T47D (cell line): ENCODE measurements at places on chromosomes 6 and 20.

- no peak for DNase-seq
Measured at GRCh38 chr6:108736832-108737231, 111.4 kb upstream of the ARMC2 start.

GRCh38 chr6:112298816-112299281, 44.5 kb upstream of the LAMA4 start:
- no peak for DNase-seq

DNA sequence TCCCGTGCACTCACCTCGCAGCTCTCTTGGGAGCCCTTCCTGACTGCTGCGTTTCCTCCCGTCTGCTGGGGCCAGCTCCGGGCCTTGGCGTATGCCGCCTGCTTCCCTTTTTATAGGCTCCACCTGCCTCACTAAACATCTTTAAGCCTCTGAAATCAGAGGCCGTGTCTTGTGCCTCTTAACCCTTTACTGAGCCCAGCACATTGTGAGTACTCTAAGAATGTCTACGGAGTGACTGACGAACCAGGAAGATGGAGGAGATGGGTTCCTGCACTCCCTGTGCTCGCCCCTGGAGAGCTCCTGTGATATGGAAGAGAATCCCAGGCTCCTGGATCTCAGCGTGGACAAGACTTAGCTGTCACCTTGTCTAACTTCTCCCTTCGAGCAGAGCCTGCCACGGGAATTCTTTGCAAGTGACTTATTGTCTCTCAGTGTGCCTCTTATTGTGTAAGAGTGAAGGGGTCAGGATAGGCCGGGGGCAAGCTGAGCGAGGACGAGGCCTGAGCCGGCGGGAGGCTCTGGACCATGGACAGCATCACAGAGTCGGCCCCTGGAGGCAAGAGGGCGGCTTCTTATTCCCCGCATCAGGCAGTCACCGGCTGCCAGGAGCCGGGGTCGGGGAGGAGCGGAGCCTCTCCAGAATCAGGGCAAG, 70.9 kb upstream of the CCDC167 start:
- no peak for DNase-seq

- no peak for DNase-seq
Measured at GRCh38 chr6:12224251-12224650, 65.9 kb upstream of the EDN1 start.

GRCh38 chr20:10647471-10647870, 26.3 kb downstream of the JAG1 start:
- DNase-seq = peak; percentile 22

GRCh38 chr6:84508981-84509380, 255.4 kb downstream of the TBX18 start:
- DNase-seq = no peak

GRCh38 chr20:40758790-40759189, 69.8 kb upstream of the MAFB start:
- DNase-seq = no peak

GRCh38 chr6:705047-705446, 12.1 kb upstream of the EXOC2 start:
- peak; percentile 62 for DNase-seq

DNA sequence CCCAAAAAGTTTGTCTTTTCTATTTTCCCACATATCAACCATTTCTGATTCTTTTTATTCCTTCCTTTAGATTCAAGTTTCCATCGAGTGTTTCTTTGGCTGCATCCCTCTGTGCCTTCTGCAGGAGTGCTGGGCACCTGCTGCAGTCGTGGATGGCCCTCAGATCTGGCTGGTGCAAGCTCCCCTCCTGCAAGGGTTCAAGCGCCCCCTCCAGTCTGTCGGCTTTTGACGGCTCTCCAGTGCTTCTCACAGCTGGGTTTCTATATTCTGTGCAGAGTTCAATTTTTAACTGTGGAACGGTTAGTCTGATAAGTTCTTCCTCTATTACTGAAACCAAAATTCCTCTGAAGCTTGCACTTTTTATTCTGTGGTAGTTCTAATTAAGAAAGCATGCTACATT, 132.1 kb downstream of the HUS1B start:
- DNase-seq = no peak

DNA sequence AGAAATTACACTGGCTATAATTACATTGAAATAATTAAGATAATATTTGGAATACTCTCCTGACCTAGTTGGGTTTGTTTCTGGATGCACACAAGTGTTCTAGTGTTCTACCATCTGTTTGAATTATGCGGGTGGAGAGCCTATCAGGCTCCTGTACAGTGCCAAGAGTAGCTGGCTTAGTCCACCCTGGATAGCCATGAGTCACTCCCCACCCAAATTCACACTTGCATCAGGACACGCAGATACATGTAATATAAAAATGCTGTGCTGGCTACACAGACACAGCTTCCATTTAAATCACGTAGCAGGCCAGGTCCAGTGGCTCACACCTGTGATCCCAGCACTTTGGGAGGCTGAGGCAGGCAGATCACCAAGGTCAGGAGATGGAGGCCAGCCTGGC, 686.2 kb upstream of the SLC35B3 start:
- DNase-seq = no peak

- DNase-seq = no peak
Measured at GRCh38 chr6:50112981-50113857, 63.5 kb upstream of the DEFB112 start.

- no peak for DNase-seq
Measured at GRCh38 chr6:144561455-144562043, 276.4 kb downstream of the UTRN start.

DNA sequence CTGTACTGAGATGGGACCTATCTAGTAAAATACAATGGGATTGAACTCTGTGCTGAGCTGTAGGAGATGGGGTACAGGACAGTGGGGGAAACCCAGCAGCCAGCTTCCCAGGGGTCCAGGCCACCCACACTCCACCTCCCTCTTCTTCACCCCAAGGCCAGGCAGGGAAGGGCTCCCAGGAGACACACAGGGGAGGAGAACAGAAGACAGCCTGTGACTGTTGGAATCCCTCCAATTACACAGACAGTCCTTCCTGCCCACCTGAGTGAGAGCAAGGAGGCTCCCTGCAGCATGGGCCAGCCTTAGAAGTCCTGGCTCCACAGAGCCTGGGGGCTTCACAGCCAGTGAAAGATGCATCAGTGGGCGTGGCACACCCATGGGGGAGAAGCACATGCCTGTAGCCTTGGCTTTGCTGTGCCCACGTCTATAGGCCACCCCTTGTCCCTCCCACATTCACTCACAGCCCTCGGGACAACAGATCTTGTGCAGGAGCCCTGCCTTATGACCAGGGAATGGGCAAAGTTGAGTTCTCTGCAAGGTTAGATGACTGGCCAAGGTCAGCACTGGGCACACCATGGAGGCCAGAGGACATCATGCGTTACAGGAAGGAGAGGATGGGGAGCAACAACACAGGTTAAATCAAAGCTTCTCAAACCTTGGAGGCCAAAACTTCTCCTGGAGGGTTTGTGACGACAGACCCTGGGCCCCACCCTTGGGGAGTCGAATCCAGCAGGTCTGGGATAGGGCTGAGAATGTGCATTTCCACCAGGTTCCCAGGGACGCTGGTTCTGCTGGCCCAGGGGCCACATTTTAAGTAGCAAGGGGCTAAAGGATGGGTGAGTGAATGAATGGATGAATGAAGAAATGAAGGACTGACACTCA, 12.3 kb upstream of the CST7 start:
- DNase-seq = no peak

GRCh38 chr6:130189531-130190397, 33.0 kb downstream of the SAMD3 start:
- DNase-seq = no peak

GRCh38 chr20:44395461-44396340, 40.2 kb downstream of the HNF4A start:
- no peak for DNase-seq

DNA sequence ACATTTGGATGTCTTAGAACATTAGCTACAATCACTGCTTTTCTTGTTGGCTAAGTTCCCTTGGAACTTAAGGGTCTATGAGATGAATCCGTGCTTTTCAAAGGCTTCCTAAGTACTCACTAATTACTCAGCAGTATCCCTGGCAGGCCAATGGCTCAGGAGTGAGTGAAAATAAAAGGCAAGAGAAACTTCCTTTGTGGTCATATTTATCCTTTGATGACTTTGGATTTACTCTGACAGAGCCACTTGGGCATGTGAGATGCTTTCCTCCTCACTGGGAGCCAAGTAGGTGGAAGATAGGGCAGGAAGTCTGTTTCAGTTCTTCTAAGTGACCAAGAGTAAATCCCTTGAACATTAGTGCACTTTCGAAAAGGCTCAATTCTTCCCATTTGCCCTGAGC, 224.3 kb upstream of the FOXA2 start:
- no peak for DNase-seq

GRCh38 chr20:36777167-36777566, 3.6 kb upstream of the DSN1 start:
- DNase-seq = no peak

DNA sequence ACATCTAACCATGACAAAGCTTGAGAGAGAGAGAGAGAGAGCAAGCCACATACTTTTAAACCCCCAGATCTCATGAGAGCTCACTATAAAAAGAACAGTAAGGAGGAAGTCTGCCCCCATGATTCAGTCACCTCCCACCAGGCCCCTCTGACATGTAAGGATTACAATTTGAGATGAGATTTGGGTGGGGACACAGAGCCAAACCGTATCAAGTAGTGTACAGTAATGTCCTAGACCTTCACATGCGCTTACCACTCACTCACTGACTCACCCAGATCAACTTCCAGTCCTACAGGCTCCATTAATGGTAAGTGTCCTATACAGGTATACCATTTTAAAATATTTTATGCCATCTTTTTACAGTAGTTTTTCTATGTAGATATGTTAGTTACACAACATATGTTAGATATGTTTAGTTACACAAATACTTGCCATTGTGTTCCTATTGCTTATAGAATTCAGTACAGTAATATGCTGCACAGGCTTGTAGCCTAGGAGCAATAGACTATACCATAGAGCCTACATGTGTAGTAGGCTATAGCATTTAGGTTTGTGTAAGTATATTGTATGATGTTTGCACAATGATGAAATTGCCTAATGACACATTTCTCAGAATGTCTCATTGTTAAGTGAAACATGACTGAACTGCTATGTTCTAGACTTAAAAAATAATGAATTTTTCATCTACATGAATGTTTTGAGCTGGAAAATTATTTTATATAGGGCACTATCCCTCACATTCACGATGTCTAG, 11.7 kb downstream of the TSPYL1 start:
- no peak for DNase-seq

DNA sequence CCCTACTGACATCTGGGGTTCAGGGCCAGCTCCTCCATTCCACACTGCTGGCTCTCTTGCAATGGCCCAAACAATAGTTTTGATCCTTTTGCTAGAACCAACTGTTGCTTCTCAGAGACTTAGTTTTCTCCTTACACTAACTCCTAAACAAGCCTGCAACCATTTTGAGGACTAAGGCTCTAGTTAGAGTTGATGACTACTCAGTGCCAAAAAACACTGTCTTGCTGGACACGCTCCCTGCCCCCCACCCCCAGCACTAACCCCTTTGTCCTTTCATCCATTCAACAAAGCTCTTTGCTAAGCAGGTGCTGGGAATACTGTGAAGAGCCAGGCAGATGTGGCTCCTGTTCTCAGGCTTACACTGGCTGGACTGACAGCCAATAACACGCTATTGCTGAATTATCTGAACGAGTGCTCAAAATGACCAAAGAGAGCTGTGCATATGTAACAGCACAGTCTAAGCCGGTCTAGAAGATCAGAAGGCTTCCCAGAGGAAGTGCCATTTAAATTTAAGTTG, 17.6 kb downstream of the GCLC start:
- no peak for DNase-seq

GRCh38 chr6:54058236-54058635, 53.0 kb upstream of the MLIP start:
- no peak for DNase-seq

DNA sequence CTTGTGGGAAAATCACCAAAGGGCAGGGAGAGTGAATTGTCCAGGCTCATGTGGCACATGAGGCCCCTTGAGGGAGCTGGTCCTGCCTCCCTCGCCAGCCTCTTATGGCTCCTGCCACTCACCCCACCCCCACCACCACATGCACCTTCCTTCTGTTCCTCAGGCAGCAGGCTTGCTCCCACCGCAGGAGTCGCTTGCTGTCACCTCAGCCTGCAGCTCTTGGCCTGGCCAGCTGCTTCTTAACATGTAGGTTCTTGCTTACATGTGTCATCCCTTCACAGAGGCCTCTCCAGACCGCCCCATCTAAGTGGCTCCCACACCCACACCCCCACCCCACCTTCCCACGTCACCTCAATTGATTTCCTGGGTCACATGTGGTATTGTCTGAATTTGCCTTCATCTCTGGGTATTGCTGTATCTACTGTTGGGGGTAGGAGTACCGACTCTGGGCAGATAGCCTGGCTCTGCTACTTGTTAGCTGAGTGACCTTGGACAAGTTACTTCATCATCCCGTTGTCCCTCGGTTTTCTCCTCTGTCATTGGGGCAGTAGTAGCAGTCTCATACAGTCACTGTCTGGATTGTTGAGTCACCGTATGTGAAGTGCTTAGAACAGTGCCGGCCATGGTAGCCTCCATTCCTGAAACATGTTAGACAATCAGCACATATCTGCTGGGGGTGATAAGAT, 41.7 kb downstream of the SLC9A8 start:
- no peak for DNase-seq
